Activated naive CD4-positive, alpha-beta T cell treated with anti-CD3 and anti-CD28 coated beads, Interleukin-2, amount 50 U/mL, for 72 hours (primary cell): ENCODE measurements at places on chromosomes 2 and 18. TPM values are rescaled to one million over a fixed set of nuclear protein-coding genes. Genes with fewer than 3 reads are reported as not detected.

DNA sequence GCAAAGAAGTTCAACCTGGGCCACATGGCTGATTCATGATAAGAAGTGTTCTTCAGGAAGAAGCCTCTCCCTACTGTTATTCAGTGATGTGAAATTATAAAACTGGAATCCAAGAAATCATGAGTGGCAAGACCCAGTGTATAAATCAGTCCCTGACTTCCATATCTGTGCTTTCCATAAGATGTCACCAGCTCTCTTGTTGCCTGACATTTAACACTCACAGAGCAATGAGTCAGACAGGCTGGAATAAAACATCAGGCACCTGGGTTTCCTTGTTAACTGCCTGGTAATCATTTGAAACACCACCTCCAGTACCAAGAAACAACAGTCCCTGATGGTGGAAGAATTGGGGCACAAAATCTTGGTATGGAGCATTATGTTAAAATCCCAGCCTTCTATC is 76.1 kb downstream of the SCG2 start:
- no peak for DNase-seq

DNA sequence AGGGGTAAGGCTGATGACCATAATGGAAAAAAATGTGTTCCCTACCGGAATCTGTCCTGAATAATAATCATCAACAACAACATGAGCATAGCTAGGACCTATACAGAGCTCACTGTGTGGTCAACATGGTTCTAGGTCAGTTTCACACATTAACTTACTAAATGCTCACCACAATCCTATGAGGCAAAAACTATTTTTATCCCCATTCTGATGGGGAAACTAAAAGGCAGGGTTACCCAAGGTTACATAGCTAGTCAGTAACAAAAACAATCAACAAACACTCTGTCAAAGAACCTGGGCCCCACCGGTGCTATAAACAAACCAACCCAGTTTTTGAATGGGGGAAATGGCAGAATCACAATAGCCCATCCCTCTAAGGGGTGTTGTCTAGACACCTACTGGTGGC is 40.1 kb downstream of the AOX1 start:
- no peak for DNase-seq

- DNase-seq = no peak
Observed at GRCh38 chr2:168748461-168748860, 54.0 kb upstream of the NOSTRIN start.

GRCh38 chr2:73851274-73851673 is 22.5 kb downstream of the STAMBP start:
- DNase-seq = no peak

DNA sequence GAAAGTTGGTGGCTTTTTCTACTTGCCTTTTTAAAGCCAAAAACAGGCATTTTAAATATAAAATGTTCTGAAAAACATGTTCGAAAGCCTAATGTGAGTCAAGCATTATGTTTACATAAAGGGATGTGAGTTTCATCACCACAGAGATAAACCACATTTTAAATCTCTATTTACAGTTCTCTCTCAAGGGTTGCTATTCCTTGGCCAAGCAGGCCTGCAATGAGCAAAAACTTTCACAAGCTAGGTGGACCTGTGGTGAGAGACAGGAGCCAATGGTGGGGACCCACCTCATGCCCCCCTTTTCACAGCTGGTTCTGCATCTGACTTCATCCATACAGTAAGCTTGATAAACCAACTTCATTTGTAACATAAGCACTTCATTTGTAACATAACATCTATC is 65.1 kb downstream of the CUL3 start:
- no peak for DNase-seq

DNA sequence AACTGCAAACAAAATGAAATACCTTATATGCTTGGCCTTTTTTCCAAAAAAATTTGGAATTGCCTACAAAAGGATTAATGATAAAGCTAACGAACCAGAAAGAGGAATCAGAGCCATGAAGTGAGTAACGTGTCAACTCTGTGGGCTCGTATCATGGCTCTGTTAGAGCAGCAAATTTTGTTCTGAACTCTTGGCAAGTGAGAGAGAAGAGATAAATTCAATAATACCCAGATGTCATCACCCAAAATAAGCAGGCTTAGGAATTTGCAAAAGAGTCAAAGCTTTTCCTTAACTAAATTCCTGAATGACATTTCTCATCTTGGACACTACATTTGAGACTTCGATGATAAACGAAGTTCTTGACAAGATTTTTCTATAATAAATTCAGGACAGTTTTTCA is 4.4 kb downstream of the TXNDC2 start:
- no peak for DNase-seq

- DNase-seq = no peak
Observed at GRCh38 chr2:78701546-78701945, 324.0 kb upstream of the REG3G start.

PKDCC gene
- not detected for total RNA-seq
